ENCODE measurements at places on chromosomes 4 and X.

- no peak for DNase-seq
Observed at GRCh38 chr4:89307178-89307445, 488 bp downstream of the GPRIN3 start.

DNA sequence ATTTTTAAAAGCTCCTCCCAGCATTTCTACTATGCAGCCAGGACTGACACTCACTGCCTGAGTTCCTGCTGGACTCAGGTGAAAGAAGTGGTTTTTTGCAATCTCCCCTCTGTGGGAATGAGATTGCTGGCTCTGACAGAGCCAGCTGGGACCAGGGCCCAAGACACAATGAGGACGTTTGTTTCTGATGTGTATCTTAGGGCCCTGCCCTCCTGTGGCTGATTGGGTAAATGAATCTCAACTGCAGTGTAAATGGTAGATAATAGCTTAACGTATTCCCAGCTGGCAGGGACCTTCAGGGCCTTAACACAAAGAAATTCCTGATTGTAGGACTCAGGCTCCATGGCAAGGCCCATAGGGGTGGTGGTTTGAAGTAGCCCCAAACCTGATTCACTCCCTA lies 85.8 kb upstream of the PRPS1 start:
- DNase-seq, result no peak

DNA sequence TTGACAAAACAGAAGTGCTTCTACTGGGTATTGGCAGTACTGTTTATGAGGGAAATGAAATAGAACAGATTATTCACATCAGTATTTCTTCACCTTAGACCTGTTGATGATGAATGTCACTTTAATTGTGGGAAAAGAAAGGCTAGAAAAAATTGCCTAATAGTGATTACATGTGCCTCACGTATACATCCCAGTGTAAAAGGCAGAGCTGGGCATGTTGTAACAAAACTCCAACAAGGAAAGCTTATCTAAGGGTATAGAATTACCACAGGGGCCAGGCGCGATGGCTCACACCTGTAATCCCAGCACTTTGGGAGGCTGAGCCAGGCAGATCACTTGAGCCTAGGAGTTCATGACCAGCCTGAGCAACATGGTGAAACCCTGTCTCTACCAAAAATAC lies 4.2 kb downstream of the PGM2 start:
- DNase-seq, result no peak

DNA sequence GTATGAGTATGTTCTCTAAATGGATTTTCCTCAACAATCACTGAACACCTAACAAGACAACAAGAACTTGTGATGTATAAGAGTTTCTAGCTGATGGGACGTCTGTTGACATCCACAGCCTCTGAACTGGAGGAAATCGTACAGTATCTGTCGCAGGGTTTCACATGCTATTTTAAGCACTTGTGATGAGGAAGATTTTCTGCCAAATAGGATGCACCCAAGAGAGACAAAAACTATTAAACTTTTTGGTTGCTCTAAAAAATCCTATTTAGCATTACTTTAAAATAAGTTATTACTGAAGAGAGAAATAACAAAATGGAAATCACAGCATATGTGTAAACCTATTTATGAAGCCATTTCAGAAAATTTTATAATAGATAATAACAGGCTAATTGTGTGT lies 356.1 kb upstream of the SLC7A11 start:
- DNase-seq, result no peak

DNA sequence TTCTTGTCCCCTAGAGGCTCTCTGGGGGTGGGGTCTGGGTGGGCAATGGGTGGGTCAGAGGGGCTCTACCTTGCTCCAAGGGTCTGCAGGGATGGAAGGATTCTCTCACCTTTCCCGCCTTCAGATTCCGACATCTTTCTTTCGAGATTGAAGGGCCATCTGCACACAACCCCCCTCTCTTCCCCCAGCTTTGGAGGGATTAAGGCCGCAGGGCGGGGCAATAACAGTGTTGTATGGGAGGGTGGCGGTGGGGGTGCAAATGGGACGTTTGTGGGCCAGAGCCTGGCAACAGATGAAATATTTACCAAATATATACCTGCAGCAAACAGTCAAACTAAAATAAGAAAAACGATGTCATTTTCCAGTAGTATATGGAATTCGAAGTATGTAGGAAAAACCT lies at the start of gene CACNA1F:
Gene CACNA1F, minus strand, starts transcription at position 165 of the 400 bp plus-strand sequence. Its CDS starts 31 bp downstream, at position 134.
- DNase-seq, result no peak

DNA sequence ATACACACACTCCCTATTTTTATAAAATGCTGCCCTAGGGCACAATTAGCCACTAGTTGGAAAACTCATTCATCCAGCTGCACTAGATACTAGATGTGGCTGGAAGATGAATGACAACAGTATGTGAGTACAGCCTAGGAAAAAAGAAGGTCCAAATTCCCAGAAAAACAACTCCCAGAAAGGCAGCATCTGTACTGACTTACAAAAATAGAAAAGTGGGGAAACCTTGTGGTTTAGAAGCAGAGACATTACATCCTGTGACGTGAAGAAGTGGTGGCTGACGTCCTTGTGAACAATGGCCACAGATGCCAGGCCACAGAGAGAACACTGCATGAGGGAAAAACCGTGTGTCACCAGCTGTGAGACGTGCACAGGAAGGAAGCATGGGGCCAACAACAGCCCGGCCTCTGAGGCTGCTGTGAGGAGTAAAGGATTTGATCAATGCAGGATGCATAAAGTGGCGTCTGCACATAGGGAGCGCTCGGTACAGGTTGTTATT lies 81.2 kb downstream of the SPRY1 start:
- peak; percentile 29 for DNase-seq

DNA sequence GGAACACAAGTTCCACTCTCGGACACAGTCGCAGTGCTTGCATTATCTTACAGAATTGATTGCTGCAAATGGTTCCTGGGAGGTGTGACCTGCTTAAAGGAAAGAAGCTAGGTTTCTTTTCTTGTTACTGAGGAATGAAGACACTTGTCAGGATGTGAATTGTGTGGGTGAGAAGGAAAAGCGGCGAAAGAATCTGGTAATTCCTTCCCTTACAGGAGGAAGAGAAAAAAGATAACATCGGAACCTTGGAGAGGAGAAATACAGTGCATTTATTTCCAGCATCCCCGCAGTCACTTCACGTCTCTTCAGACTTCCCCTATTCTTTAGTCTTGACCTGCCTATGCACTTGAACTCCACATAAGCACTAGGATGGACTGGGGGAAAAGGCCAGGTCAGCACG lies 389 bp upstream of the CCSER1 start:
- DNase-seq, result no peak

- DNase-seq, result no peak
Observed at GRCh38 chr4:99876946-99877345, 17.3 kb downstream of the LAMTOR3 start.

- no peak for DNase-seq
Observed at GRCh38 chr4:173827707-173828106, 297.7 kb upstream of the HAND2 start.

GRCh38 chr4:121484633-121485032 lies 103.8 kb upstream of the QRFPR start:
- DNase-seq, result peak; percentile 26

- no peak for DNase-seq
Observed at GRCh38 chr4:13985837-13986236, 358.3 kb upstream of the BOD1L1 start.

Data from fibroblast of skin of left biceps (primary cell).